ENCODE measurements at places on chromosomes 4 and X. TPM values are rescaled to one million over a fixed set of nuclear protein-coding genes. Genes with fewer than 3 reads are reported as not detected.

Gene FGB
- total RNA-seq, result not detected

Gene IBSP
- not detected for total RNA-seq

Gene FABP2
- not detected for total RNA-seq

Gene TEX13B
- total RNA-seq, result not detected

Gene KIAA1210
- total RNA-seq, result not detected

Gene BEND2
- not detected for total RNA-seq

Gene CLDN2
- not detected for total RNA-seq

Gene XAGE1B
- total RNA-seq, result 1.1 TPM

Gene GSX2
- total RNA-seq, result not detected

Gene SYAP1
- 17.6 TPM for total RNA-seq

Measured in right atrium auricular region (tissue), 2 donors.